ENCODE measurements at places on chromosomes 2 and 18. TPM values are rescaled to one million over a fixed set of nuclear protein-coding genes. Genes with fewer than 3 reads are reported as not detected.

The CPO gene
- total RNA-seq, result 0.17 TPM

The IL1RL1 gene
- 0.17 TPM for total RNA-seq

The DNAJC5G gene
- not detected for total RNA-seq

The CHRND gene
- not detected for total RNA-seq

The UGT1A6 gene
- not detected for total RNA-seq

The NAT8 gene
- total RNA-seq, result not detected

The ALK gene
- total RNA-seq, result 0.16 TPM

The KANSL1L gene
- total RNA-seq, result 14.5 TPM

The CREB1 gene
- total RNA-seq, result 30.0 TPM

The SALL3 gene
- total RNA-seq, result not detected

The IL1RN gene
- 0.16 TPM for total RNA-seq

The ANKRD62 gene
- not detected for total RNA-seq

The OSR1 gene
- total RNA-seq, result 9.7 TPM

The MAPRE2 gene
- 9.1 TPM for total RNA-seq

The CFAP65 gene
- total RNA-seq, result under 0.01 TPM

The ASPRV1 gene
- total RNA-seq, result 0.43 TPM

The CD8B gene
- total RNA-seq, result not detected

The SERPINB7 gene
- not detected for total RNA-seq

The IL36G gene
- not detected for total RNA-seq

The TEX261 gene
- total RNA-seq, result 34.9 TPM

The IMPA2 gene
- total RNA-seq, result 5.5 TPM

All from bronchial smooth muscle cell (primary cell).